Smooth muscle cell of the pulmonary artery (primary cell): ENCODE measurements at places on chromosomes 16 and 17. TPM values are rescaled to one million over a fixed set of nuclear protein-coding genes. Genes with fewer than 3 reads are reported as not detected.

The HIC1 gene
- 28.5 and 38.2 TPM in 2 replicates for total RNA-seq

The OR3A2 gene
- 0.20 TPM in 1 of 2 replicates, not detected in the other for total RNA-seq

The HAS3 gene
- total RNA-seq: 4.0 and 7.6 TPM in 2 replicates

The KRTAP9-8 gene
- not detected in 2 replicates for total RNA-seq

The MYADML2 gene
- total RNA-seq: not detected in 2 replicates

The IL21R gene
- total RNA-seq: 1.2 and 2.2 TPM in 2 replicates

The NEUROD2 gene
- not detected in 2 replicates for total RNA-seq

The FAM234A gene
- total RNA-seq: 171 and 191 TPM in 2 replicates

The CCT6B gene
- 0.46 and 0.52 TPM in 2 replicates for total RNA-seq

The IGFALS gene
- total RNA-seq: 0.17 TPM in 1 of 2 replicates, not detected in the other

The C1QTNF1 gene
- total RNA-seq: 84.0 and 195 TPM in 2 replicates

The CSH1 gene
- total RNA-seq: not detected in 2 replicates

The METRNL gene
- 108 and 136 TPM in 2 replicates for total RNA-seq

The TPSG1 gene
- not detected in 2 replicates for total RNA-seq

The CIBAR2 gene
- total RNA-seq: not detected in 2 replicates

The DNASE1L2 gene
- 0.65 and 0.92 TPM in 2 replicates for total RNA-seq

The GSG1L2 gene
- not detected in 2 replicates for total RNA-seq

The ENPP7 gene
- not detected in 2 replicates for total RNA-seq

The EVI2B gene
- 0.07 and 0.13 TPM in 2 replicates for total RNA-seq

The HEATR9 gene
- total RNA-seq: not detected in 2 replicates

The WNT3 gene
- 1.0 and 1.4 TPM in 2 replicates for total RNA-seq

The SLC13A2 gene
- not detected in 2 replicates for total RNA-seq

The KRTAP3-2 gene
- total RNA-seq: not detected in 2 replicates

The CD68 gene
- 59.6 and 60.2 TPM in 2 replicates for total RNA-seq

The KRTAP16-1 gene
- total RNA-seq: not detected in 2 replicates

The SLC47A1 gene
- total RNA-seq: 3.5 and 4.9 TPM in 2 replicates

The TMC7 gene
- 0.85 and 2.7 TPM in 2 replicates for total RNA-seq

The SP6 gene
- 0.07 and 0.23 TPM in 2 replicates for total RNA-seq

The CHP2 gene
- not detected in 2 replicates for total RNA-seq

The C1QL1 gene
- total RNA-seq: 0.33 and 0.46 TPM in 2 replicates

The ABI3 gene
- 0.17 and 0.20 TPM in 2 replicates for total RNA-seq
